Activated naive CD4-positive, alpha-beta T cell treated with anti-CD3 and anti-CD28 coated beads for 36 hours (primary cell): ENCODE measurements at places on chromosomes 6 and 20.

DNA sequence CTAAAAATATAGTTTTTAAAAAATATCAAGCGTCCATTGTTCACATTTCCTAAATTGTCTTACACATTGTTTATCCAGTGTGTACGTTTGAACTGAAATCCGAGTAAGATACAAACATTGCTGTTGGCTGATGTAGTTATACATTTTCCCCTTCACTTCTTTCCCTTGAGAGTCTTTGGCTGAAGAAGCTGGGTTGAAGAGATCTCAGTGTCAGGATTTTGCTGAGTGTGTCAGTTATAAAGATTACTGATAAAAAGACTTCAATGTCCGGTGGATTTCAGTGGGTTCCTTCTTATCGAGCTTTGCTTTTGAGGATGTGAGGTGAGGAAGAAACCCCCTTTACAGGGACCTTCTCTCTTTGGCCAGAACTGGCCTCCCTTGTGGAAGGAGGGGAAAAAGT, 20.5 kb downstream of the RFPL4B start:
- no peak for DNase-seq

DNA sequence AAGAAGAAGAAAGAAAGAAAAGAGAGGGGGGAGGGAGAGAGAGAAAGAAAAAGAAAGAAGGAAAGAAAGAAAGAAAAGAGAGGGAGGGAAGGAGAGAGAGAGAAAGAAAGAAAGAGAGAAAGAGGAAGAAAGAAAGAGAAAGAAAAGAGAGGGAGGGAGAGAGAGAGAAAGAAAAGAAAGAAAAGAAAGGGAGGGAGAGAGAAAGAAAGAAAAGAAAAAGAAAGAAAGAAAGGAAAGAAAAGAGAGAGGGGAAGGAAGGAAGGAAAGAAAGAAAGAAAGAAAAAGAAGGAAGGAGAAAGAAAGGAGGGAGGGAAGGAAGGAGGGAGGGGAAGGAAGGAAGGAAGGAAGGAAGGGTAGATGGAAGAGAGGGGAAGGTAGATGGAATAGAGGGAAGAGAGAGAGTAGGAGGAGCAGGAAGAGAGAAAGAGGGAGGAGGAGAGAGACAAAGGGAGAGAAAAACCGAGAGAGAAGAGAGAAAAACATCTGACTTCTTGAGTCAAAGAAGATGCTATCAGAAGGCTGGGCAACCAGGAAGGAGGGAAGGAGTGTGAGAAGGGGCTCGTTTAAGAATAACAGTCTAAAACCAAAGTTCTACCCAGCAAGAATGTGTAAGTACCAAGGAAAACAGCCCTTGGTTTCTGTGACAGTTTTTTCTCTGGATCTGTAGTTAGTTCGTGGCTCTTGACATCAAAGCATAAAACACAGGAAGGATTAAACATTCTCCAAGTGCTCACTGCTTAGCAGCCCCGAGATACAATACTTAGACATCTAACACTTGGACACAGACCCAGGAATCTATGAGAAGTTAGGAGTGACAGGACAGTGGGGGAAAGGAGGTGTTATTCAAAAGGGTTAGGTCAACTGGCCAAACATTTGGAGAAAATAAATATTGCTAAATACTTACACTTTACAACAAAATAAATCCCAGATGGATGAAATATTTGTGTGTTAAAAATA, 131.9 kb upstream of the STMND1 start:
- no peak for DNase-seq

DNA sequence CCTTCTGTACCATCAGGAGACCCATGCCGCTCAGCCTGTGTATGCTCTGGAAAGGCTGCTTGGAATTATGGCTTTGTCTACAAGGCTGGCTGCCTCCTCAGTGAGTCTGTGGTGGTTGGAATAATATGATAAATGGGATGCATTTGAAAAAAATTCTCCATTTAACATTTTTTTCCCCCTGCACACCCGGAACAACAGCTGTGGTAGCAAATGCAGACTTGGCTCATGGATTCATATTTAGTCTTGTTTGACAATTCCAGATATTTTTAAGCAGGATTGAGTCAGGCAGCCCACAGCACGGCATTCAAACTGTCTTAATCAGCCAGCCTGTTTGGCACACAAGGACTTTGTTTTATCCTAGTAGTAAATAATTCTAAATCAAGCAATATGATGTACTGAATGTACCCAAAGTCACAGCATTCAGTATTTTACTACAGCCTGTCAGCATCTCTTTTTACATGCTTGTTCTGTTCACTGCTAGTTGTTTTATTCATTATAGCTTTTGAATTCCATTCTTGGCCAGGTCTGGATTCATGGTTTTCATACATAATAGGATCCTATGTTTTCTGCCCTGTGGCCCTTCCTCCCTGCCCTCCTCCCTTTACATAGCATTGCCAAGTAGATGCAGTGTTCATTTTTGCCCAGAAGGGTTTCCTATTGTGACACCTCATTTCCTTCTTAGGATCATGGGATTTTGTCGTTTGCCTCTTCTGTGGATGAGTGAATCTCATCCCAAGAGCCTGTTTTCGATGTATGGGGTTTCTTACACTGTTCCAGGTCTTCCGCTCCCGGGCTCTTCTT, 68.1 kb downstream of the LRRC1 start:
- DNase-seq: no peak

DNA sequence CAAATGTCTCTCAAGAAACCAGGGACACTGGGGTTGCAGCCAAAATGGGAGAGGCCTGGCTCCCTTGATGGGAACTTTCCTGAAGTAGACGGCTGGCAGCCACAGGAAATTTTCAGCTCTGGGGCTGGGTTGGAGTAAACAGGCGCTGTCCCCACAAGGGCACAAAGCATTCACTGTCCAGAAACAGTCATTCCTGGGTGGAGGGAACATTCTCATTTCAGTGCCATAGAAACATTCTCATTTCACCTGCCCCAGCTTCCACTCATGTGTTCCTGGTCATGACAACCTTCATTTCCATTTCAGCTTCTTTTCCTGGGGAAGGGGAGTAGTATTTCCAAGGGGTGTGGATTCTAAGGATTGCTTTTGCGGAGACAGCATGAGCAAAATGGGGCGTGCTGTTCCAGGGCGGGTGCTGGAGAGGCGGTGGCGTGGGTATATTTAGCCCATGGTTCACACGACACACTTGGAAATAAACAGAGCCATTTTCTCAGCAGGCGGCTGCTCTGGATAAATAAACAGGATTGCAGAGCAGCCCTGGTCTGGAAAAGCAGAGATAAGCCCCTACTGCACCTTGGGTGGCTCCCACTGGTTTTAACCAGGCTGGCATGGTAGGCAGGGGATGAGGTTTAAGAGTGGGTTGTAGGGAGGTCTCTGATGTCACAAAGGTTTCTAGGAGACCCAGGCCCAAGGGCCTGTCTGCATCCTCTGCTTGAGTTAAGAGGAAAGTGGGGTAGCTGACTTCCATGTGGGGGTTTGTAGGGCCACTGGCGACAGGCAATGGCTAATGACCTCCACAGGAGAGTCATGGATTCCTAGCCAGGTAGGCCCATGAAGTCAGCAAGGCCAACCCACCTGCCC, 32.9 kb downstream of the COX4I2 start:
- DNase-seq: no peak

- DNase-seq: no peak
These were observed 195.5 kb downstream of the EYA4 start for GRCh38 chr6:133436652-133437051.

DNA sequence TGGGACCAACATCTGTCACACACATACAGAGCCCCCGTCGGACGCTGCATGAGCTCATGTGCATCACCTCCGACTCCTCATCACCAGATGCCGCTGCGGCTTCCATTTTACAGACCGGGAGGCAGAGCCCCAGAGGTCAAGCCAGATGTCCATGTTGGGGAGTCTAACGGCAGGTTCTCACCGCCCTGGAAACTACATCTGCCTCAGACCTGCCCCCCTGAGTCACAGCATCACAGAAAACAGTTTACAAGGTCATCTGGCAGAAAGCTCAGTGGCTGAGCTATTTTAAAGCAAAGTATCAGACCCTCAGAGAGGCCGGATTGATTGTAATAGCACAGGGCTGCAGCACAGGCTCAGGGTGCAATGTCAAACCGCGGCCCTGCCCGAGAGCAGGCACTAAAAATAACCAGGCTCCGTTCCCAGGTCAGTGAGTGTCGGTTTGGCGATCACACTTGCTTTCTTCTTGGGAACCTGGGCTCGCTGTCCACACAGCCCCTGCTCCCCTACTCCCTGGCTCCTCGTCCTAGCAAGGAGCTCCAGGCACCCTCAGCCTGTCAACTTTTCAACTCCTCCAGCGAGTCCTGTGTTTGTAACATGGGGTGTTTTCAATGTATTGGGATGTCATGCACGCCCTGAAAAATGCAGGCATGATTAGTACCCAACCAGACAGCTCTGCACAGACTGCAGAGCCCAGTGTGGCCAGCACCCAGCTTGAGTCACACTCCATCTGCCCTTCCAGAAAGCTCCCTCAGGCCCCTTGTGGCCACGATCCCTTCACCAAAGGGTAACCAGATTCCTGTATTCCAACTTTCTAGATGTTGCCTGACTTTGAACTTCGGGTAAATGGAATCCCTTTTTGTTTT, 264.5 kb downstream of the CDH4 start:
- DNase-seq: no peak

- no peak for DNase-seq
These were observed 541.2 kb downstream of the QKI start for GRCh38 chr6:163955756-163956155.

GRCh38 chr6:38445925-38446324, 193.8 kb downstream of the BTBD9 start:
- DNase-seq: no peak

DNA sequence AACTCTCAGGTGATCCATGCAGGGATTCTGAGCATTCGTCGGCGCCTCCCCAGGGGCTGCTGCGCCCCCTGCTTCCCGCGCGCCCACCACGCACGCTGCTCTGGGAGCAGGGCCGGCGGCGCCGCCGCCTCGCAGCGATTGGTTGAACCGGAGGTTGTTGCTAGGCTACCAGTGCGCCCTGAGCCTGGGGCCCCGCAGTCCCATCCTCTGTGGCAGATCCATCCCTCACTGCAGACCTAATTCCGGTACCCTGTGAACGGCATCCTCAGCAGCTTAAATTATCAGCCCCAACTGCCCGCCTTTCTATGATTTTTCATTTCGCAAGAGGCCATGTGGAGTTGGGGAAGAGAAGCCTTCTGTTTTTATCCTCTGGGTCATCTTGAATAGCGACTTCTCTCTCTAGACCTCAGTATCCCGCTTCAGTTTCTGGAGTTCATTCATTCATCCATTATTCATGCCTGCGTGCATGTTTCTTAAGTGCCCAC, 15.4 kb downstream of the PNPLA1 start:
- DNase-seq: no peak

DNA sequence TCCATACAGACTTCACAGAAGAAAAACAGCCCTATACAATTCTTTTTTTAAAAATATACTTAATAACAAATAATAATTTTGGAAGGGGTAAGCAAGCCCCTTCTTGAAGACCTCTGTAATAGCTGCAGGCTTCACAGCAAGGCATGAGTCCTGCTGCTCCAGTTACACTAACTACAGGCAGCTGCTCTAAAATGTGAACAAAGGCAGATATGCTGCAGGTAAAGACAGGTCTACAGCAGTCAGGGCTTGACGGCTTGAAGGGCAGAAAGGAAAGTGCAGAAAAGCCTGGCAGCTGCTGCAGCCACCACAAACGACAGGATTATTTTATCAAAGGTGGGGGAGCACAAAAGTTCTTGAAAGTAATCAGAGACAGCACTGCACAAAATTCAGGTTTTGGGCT, 11.3 kb downstream of the FAXC start:
- no peak for DNase-seq

GRCh38 chr6:11824986-11825385, 46.4 kb upstream of the ADTRP start:
- DNase-seq: peak; percentile 55

GRCh38 chr6:26300828-26301227, 64.2 kb upstream of the BTN3A2 start:
- peak; percentile 49 for DNase-seq

- DNase-seq: no peak
These were observed 8.8 kb upstream of the THBD start for GRCh38 chr20:23058240-23058639.

GRCh38 chr20:47686545-47686944, 98.7 kb downstream of the SULF2 start:
- no peak for DNase-seq

- no peak for DNase-seq
These were observed 67.9 kb downstream of the PSMB1 start for GRCh38 chr6:170485159-170485558.

DNA sequence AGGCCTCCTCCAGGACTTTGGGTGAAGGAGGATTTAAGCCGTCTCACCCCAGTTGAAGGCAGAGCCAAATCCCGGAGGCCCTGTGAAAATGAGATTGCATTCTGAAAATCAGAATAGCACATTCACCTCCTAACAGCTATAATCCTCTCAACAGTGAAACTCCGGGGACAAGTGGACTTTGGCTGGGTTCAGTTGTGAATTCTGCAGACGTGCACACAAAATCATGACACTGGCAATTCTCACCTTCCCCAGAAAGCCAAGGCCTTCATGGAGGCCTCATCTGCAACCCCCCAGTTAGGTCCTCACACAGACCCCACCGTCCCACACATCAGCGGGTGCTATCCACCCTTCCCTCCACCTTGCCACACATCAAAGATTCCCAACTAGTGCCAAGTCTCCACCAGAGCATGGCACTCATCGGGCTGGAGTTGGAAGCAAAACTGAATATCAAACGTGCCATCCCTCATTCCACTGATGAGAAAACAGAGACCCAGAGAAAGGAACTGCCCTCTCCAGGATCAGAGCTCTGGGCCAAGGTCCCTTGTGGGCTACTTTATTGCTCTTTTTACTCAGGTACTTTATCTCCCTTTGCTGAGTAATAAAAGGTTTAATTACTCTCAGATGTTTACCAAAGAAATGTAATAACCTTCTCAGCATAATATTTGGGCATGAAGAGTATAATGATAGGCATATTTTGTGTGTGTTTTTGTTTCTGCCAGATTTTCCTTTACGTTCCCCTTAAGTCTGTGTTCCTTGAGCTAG, 4.8 kb upstream of the BTNL2 start:
- DNase-seq: no peak

- DNase-seq: no peak
These were observed 103.6 kb downstream of the MAP3K7 start for GRCh38 chr6:90483116-90483839.

DNA sequence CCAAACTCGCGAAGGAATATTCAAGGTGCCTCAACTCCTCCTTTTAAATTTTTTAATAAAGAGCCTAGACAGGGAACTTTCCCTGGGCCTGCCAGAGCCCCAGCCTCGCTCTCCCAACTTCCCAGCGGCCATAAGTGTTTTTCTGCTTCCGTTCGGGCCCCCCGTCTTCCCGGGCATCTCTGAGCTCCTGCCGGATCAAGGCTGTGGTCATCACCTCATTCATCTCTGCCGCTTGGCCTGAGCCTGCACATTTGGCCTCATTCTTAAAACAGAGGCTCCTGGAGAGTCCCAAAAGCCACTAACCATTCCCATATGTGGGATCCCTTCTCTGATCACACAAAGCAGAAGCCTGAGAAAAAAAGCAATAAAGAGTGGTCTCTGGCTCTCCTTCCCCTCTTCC, 969.1 kb upstream of the DEFB115 start:
- DNase-seq: no peak

- no peak for DNase-seq
These were observed 632.9 kb downstream of the MAFB start for GRCh38 chr20:40056171-40056570.

- no peak for DNase-seq
These were observed 93.1 kb downstream of the CHD6 start for GRCh38 chr20:41524980-41525613.

- DNase-seq: no peak
These were observed 70.6 kb downstream of the ZNF292 start for GRCh38 chr6:87225937-87226336.

- DNase-seq: peak; percentile 51
These were observed 46.3 kb downstream of the MCM8 start for GRCh38 chr20:5996765-5997164.
